ENCODE measurements at places on chromosomes 3 and 15.

GRCh38 chr3:14423963-14424362 is 21.6 kb downstream of the SLC6A6 start:
- DNase-seq = no peak

DNA sequence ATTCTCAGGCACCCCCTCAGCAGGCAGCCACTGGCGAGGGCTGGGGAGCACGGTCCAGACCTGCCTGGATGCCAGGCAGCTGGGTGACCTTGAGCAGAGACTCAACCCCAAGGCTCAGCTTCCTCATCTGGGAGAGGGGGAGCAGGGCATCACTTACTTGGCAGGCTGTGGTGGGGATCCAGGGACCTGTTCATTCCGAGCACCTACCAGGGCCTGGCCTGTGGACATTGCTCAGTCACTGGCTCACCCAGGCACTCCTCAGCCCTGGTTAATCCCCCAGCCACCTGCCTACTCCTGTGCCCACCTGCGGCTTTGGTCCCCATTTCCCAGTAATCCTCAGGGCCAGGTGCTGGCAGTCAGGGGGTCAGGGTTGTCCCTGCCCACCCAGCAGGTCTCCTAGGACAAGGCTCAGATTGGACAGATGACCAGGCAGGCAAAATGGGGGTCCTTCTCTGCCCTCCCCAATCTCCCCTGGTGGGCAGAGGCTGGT is 9.3 kb upstream of the RPL29 start:
- no peak for DNase-seq

GRCh38 chr3:122843604-122844003 is 48.7 kb downstream of the SLC49A4 start:
- DNase-seq = no peak

GRCh38 chr15:61992518-61992917 is 67.7 kb downstream of the VPS13C start:
- no peak for DNase-seq

DNA sequence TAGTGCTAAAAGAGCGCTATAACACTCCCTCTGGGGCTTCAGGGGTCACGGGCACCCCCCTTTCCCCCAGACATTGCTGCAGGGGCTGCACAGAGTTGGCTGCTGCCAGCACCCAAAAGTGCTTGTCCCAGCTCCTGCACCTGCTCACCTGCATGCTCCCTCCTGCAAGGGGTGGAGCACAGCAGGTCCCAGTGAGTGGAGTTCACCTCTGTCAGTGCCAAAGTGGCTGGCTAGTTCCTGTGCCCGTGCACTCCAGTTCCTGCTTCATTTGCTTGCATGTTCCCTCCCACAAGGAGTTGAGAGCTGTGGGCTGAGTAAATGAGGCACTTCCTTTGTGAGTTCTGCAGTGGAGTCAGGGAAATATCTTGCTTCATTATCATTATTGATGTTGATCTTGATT is 476.9 kb downstream of the SQOR start:
- DNase-seq = no peak

GRCh38 chr3:29693863-29694262 is 413.0 kb downstream of the RBMS3 start:
- DNase-seq = no peak

DNA sequence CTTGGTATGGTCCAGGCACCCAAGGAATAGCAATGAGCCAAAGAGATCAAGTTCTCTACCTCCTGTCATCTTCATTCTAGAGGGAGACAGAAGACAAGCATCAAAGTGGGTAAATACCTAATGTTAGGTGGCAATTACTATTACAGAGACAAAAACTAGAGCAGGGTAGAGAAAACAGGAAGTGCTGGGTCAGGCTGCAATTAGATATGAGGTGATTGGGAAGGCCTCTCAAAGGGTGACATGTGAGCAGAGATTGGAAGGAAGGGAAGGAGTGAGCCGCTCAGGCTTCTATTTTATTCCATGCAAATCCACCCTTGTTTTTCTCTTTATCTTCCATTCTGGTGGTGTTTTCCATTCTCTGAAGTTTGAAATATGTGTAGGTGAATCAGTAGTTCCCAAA is 37.4 kb downstream of the EBLN2 start:
- no peak for DNase-seq

GRCh38 chr3:191105418-191105817 is 93.6 kb upstream of the OSTN start:
- no peak for DNase-seq

DNA sequence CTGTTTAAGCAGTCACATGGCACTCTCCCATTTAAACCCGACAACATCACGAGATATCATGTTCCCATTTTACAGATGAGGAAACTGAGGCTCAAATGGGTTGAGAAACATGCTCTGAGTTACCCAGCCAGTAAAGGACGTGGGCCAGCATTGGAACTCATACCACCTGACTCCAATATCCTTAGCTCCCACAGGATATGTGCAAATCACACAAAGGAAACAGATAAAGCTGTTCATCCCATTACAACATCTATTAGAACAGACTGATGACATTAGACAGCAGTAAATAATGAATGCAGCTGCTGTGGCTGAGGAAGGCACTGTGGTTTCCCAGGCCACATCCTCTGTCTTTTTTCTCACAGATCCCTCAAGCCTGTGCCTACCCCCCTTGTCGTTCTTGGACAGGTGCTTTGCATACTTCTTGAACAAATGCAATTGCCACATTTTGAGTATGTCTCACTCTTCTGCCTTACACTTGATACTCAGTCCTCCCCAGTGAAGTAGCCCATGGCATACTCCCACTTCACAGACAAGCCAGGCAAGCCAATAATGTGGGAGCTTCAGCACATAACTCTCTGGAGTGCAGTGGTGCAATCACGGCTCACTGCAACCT is 17.7 kb downstream of the FRMD4B start:
- no peak for DNase-seq

DNA sequence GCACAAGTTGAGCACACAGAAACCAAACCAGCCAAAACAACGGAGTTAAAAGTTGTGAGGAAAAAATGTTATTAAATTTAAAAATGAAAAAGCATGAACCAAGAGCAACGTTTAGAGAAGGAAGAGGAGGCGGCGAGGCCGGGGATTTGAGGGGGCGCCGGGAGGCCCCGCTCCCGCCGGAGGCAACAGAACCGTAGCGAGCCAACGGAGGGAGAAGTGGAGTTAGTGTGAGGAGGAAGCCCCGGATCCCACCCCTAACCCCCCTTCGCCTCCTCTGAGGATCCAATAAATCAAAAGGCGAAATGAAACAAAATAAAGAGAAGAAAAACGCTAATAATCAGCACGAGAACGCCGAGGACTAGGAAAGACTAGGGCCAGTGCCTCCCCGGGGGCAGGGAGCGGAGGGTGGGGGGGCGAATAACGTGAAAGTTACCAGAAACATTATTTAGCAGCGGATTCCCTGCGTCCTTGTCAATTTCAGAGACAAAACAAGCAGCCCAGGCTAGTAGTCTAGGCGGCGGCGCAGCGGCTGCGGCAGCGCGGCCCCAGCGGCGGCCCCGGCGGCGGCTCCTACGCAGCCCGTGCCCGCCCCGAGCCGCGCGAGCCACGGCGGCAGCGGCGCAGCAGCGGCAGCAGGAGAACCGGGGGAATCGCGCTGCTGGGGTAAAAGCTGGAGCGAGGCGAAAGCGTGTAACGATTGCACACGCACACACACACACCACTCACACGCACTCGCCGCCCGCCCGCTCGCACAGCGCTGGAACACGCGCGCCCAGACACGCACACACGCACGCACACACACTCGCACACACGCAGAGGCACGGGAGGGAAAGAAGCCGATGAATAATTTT is 1.7 kb downstream of the MEIS2 start:
- no peak for DNase-seq

- DNase-seq = no peak
Observed at GRCh38 chr3:132210476-132211346, 106.5 kb upstream of the ACP3 start.

DNA sequence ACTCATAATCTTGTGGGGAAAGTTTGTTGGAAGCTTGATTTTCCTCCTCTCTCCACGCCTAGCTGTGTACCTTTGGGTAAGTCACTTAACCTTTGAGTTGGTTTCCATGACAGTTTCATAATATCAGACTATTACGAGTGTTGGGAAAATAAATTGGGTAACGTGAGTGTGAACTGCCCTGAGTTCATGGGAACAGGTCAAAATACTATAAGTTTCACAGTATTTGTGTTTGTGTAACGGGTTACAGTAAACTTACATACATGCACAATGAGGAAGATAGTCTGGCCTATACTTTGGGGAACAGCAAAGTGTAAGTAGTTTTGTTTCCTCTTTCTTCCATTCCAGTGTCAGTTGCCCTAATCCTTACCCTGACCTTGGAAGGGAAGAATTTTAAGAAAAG is 509.9 kb downstream of the MECOM start:
- no peak for DNase-seq

DNA sequence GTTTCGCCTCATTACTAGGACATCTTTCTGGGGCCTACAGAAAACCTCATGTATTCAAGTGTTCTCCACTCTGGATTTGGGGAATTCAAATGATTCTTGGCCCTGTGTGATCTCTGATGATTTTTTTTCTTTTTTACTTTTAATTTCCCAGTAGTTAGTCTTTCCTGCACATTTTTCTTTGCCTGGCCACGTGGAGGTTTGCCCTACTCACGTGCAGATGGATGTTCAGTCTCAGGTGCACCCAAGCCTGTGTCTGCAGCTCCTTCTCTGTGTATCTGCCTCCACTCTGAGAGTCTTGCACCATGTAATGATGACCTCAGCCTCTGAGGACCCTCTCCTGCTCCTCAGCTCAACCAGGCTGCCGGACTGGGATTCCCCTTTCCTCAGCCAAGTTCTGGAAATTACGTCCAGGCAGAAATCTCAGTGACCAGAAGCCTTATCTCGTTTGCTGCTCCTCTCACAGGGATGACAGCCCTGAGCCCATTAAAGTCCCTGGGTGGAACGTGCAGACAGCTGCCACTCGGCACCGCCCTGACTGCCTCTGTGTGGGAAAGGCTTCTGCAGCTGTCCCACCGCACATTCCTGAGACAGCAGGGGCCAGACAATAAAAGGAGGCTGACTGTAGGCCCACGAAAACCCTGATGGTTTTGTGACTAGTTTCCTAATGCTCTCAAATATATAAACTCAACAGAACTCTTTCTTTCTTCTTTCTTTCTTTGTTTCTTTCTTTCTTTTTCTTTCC is 31.4 kb upstream of the GABRB3 start:
- no peak for DNase-seq

DNA sequence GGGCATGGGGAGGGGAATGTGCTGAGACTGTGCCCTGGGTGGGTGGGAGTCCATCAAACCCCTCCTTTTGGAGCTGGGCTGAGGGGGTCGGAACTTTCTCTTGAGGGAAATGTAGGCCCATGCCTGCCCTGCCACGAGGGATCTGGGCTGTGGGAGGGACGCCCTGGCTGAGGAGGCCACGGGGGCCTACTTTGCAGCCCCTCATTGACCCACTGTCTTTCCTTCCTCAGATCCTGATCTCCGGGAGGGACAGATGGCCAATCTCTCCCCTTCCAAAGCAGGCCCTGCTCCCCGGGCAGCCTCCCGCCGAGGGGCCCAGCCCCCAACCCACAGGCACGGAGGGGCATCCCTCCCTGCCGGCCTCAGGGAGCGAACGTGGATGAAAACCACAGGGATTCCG is 25.3 kb downstream of the LOXL1 start:
- DNase-seq = no peak

DNA sequence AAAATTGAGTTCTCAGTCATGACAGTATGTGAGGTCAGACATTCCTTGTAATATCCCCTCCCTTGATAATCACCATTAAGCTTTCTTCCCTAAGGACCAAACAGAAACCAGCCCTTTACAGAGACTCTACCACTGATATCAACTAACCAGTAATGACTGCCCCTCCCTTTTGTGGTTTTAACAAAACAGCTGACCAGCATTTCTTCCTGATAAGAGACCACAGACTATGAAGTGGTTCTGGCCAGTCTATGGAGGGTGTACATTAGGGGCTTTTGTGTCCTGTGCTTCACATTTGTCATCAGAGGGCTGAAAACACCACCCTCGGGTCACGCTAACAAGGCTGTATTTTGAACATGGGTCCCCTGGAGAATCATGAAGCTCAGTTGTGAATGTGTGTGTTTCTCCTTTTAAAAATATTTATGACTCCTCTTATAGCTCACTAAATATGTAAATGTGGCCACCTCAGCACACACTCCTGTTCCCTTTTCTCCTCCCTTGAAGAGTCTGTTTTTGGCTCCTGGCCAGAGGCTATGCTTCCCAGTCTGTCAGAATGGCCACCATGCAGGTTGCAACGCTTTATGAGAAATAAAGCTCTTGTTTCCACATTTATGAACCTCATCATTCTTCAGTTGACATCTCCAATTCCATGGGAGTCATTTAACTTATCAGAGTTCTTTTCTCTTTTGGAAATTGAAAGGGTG is 239.3 kb downstream of the CPNE4 start:
- no peak for DNase-seq

DNA sequence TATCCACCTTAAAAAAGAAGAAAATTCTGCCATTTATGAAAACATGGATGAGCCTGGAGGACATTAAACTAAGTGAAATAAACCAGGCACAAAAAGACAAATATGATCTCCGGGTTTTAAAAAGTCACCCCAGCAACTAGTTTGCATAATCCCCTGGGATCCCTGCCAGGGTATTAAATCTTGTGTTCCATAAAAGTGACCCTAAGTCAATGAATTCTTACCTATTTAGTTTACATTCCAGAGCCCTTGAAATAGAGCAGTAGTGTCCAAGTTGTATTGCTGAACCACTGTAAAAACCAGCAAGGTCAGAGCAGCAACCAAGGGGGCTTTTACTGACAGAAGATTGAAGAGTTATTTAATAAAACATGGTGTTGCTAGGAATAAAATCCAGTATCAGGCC is 716.8 kb upstream of the BCHE start:
- no peak for DNase-seq

DNA sequence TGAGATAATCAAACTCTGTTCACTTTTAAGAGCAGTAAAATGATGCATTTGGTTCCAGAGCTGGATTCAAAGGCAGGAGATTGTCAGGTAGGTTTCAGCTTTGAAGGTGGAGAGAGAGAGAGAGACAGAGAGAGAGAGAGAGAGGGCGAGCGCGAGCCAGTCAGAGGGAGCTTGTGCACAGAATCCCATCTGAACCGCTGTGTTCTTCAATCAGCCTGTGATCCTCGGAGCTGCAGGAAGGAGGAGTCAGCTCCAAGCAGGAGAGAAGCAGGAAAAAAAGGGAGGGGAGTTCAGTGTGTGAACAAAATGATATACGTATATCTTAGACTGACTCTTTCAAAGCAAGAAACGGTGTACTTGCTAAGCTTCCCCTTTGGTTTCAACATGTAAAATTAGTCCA is at the start of gene GPR149:
Gene GPR149, minus strand, starts transcription at position 177 of the 400 bp plus-strand sequence. CDS start 575 bp downstream, outside the sequence.
- DNase-seq = no peak

- no peak for DNase-seq
Observed at GRCh38 chr3:120852412-120852811, 55.6 kb upstream of the STXBP5L start.

- no peak for DNase-seq
Observed at GRCh38 chr3:197353001-197353866, 54.8 kb upstream of the DLG1 start.

- DNase-seq = no peak
Observed at GRCh38 chr3:147191795-147192385, 214.5 kb downstream of the ZIC4 start.

DNA sequence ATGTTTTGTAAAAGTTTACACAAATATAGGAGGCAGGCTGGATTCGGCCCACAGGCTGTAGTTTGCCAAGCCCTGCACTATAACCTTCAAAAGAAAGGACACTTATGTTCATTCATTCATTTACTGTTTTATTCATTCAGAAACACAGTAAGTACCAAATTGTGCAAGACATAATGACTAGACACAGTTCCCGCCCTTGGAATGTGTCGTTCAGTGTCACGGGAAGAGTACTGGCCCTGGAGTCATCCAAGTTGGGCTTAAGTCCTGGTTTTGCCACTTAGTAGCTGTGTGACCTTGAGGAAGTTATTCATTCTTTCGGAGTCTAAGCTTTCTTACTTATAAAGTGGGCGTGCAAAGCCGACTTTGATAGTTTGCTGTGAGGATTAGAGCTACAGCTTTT is 22.0 kb downstream of the COLQ start:
- DNase-seq = no peak
